NCI-H1694 (cell line): ENCODE measurements at places on chromosomes 7 and 10.

DNA sequence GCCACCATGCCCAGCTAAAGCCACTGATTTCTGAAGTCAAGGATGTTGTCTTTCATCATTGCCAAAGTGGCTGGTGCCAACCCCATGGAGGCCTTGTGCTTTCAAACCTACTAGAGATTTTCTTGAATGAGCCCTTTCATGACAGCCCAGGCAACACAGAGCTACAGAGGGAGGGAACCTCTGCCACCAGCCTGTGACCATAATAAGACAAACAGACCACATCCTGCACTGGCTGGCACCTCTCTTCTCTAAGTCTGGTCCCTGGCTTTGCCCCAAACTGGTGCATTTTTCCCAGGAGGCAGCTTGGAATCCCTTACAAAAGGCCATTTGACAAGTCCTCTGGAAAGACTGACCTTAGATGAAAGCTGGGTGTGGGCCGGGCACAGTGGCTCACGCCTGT, 348.8 kb downstream of the GALNT17 start:
- DNase-seq: no peak

- no peak for DNase-seq
These were observed 76.1 kb upstream of the KCNMA1 start for GRCh38 chr10:77713521-77714280.

GRCh38 chr10:25176421-25176968, 1.7 kb downstream of the GPR158 start:
- DNase-seq: no peak

- no peak for DNase-seq
These were observed 481.6 kb downstream of the SH2D4B start for GRCh38 chr10:81019029-81019890.

- DNase-seq: no peak
These were observed 72.0 kb upstream of the KAT6B start for GRCh38 chr10:74754381-74754821.

- peak; percentile 30 for DNase-seq
These were observed at the start of gene CUL1 for GRCh38 chr7:148698397-148699023. Gene CUL1 (plus strand): TSS chr7:148698903. CDS start chr7:148730123, 31,220 bp downstream.

DNA sequence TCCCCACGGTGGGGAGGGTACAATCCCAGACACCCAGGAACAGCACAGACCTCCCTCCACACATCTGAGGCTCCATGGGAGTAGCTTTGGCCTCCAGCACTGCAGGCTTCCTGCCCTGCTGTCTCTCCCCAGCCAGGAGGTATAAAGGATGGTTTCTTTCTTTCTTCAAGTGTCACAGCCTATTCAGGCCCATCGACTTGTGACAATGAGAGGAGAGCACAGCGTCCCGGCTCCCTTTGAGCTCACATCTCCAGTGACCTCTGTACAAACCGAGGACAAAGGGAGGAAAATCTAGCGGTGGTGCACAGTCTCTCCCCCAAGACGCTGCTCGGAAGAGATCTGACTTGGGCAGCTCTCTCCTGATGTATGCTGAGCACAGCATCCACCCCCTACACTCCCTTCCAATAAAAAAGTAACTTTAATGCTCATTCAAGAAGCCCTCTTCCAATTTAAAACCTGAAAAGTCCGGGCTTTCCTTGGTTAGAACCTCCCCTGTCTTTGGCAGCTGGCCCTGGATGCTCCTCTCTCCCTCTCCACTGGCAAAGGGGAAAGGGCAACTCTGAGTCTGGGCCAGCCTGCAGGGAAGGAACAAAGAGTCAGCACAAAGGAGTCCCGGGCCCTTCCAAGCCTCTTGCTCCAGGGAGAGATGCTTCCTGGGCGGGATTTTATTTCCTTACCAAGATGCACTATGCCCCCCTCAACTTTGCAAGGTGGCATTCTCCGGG, 18.0 kb downstream of the CHST15 start:
- no peak for DNase-seq

DNA sequence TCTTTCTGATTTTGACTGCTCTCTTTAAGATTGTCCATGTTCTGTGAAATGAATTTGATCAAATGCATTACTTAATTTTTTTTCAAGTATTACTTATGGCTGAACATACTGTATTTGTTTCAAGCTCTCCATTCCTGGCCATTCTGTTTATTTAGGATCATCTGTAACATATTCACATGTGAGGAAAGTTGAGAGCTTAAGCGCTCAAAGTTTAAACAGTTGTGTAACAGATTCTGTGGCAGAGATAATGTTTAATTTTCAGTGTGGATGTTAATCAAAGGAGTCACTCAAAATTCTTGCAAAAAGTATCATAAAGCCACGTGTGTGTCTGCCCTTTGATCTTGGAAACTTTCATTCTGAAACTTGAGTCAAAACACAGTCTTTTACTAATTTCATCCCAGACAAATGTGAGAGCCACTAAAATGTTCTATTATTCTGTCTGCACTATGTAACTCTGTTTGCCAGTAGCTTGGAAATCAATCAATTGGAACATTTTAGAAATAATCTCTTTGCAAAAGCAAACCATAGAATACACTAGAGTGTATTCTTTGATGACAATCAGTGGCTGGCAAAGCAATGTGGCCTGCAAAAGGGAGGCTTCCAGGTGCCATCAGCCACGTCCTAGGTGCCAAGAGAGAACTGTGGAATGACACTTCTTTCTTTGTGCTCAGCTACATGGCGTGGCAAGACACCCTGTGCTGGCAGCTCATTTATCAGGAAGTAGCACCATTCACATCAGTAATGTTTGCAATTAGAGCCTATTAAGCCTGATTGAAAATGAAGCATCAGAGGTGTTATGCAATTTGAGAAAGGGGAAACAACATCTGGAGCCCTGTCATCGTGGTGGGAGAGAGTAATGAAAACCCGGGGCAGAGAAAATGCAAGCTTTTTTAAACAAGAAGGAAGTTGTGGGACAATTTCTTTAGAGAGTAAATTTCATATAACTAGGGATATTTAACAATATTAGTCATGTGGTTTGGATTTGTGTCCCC, 40.9 kb downstream of the ARL5B start:
- DNase-seq: no peak

DNA sequence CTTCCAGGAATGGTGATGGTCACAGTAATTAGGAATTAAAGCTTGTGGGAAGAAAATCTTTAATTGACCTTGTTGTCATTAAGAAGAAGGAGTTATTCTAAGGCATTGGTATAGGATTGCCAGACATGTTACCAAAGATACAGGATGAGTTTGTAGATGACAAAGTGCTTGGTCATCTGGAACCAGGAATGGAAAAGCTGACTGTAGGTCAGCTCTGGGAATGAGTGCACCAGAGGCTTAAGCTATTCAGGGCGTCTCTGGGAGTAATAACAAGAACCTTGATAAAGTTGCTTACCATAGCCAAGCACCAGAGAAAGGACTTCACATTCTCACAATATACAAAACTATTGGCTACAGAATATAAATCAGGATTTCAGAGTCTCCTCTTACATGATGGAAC, 89.0 kb downstream of the PHTF2 start:
- no peak for DNase-seq

DNA sequence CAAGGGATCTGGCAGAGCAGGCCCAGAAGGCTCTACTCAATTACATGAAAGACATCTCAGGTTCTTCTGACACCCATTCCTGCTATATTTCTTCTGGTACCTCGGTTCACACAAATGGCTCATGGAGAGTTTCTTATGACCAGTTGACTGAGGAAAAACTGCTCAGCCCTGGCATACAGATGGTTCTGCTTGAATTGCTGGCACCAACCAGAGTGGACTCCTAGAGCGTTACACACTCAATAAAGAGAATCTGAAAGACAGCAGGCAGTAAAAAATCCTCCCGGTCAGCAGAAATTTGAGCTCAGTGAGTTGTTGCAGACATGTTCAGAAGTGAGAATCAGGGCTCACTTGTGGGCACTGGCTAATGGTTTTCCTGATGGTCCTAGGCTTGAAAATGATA, 434.4 kb downstream of the TCERG1L start:
- DNase-seq: no peak

- no peak for DNase-seq
These were observed 161.7 kb downstream of the ADARB2 start for GRCh38 chr10:1575481-1576244.

DNA sequence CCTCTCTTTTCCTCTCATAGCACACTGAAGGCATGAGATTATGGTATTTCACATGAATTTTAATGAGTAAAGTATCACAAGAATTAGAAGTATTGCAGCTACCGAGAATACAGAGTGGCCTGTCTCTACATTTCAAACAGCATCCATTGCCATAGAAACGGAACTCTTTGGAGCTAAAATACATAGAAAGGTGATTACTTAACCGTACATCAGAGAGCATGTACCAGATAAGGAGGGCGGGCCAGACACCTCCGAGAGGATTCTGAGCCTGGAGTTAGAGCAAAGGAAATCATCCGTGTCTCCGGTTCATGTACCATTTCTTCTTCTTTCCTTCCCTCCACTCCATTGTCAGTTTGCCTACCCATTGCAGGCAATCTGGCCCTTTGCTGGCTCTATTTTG, 196.7 kb downstream of the KLF6 start:
- DNase-seq: no peak

DNA sequence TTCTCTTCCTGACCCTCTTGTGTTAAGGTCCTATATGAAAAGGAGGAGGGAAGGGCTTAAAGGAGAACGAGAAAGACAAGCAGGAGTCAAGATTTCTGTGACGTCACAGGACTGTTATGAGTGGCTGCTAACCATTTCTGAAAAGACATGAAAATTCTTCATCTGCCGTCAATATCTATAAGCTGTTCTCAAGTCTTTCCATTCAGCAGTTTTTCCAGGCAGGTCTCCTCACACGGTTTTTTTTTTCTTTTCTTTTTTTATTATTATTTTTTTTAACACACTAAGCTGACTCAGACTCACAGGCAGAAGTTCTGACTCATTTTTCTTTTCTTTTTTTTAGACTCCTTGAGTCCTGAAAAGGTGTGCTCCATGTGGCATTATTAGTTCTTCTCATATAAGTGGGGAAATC, 72.0 kb downstream of the DGKI start:
- no peak for DNase-seq

DNA sequence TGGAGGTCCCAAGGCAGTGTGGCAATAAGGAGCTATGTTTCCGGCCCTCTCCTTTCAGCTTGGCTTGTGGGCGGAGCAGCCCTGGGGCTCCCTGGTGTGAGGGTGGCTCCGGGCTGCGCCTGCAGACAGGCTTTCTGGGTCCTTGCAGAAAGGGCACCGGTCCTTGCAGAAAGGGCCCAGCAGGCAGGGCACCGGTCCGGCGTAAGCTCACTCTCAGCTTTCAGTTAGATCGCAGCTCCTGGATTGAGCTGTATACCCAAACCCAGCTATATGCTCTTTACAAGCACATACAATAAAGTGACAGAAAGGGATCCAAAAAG, 293.8 kb upstream of the SHH start:
- no peak for DNase-seq

DNA sequence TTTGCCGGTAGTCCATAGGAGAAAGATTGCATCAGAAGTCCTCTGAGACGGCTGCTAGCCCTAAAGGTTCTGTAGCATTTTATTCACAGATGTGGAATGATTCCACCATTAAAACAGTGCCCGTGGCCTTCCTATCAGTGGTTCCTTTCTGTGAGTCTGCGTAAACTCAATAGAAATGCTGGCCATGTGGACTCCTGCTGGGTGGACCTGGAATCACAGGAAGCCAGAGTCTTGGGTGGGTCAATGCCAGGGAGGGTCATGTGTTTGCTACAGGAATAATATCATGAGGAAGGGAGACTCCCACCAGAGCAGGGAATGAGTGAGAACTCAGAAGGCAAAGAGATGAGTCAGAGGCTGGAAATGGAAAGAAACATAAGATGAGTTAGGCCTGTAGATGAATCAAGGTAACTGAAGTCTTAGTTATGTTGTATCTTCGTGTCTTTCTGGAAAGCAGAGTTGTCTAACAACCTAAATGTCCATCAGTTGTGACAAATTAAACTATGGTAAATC, 410.4 kb upstream of the AUTS2 start:
- DNase-seq: no peak

DNA sequence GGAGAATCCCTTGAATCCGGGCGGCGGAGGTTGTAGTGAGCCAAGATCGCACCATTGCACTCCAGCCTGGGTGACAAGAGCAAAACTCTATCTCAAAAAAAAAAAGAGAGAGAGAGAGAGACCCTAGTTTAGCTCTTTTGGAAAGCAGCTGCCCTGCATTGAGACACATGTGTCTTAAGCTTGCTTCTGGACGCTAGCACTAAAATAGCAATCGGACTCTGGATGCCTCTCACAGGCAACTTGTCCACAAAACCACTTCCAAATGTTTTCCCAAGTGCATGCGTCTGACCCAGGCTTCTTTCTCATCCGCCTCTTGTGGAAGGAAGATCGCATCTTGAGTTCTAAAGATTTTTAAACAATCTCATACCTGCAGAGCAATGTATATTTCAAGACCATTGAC, 182.7 kb downstream of the CUX1 start:
- no peak for DNase-seq

- no peak for DNase-seq
These were observed 31.6 kb upstream of the ANK3 start for GRCh38 chr10:60420991-60421894.

GRCh38 chr10:94803307-94803706, 40.8 kb downstream of the CYP2C19 start:
- no peak for DNase-seq

GRCh38 chr7:76051840-76052239, 3.9 kb downstream of the MDH2 start:
- no peak for DNase-seq

GRCh38 chr7:81162771-81163525, 244.1 kb upstream of the SEMA3C start:
- DNase-seq: no peak

- no peak for DNase-seq
These were observed at the start of gene SLC26A5 for GRCh38 chr7:103446049-103446520. Gene SLC26A5 (minus strand): TSS chr7:103446207. CDS start chr7:103421514, 24,693 bp downstream.

- DNase-seq: no peak
These were observed at the start of gene PLCE1 for GRCh38 chr10:93993782-93994437. Gene PLCE1 (plus strand): TSS chr10:93993931. CDS start chr10:94031047, 37,116 bp downstream.

- no peak for DNase-seq
These were observed 109.1 kb upstream of the TNS3 start for GRCh38 chr7:47690902-47691558.

DNA sequence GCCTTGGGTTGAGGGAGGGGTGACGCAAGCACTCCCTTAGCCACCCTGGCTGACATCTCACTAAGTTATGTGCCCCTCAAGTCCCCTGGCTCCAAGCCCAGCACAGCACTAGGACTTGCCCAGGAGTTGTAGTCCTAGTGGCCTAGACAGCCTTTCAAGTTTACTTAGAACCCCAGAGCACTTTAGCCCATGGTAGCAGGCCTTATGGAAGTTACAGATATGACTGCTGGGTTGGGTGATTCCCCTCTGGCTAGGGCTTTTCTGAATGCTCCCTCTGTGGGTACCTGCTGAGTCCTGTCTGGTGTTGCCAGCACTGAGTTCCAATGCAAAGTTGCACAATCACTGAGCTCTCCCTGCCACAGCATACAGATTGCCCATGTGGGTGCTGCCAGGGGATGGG, 83.2 kb downstream of the AHCYL2 start:
- DNase-seq: no peak
